Activated gamma-delta T cell treated with anti-CD3 and anti-CD28 coated beads, Interleukin-2, amount 50 U/mL, for 16 hours (primary cell): ENCODE measurements at places on chromosomes 16 and 17.

DNA sequence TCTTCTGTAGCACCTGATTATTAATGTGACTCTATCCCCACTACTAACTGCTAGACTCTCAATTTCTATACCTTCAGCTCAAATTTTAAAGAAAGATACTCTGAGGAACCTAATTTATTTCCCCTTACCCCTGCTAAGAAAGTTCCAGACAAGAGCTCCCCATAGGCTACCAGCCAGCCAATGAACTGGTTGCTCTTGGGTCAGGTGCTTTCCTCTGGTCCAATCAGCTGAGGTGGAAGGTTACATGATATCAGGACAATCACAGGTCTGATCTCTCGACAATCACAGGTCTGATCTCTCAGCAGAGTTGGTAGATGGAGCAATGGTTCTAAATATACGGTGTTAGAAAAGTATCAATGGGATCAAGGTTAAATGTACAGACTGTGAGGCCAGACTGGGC is 86.8 kb downstream of the AXIN2 start:
- no peak for DNase-seq

DNA sequence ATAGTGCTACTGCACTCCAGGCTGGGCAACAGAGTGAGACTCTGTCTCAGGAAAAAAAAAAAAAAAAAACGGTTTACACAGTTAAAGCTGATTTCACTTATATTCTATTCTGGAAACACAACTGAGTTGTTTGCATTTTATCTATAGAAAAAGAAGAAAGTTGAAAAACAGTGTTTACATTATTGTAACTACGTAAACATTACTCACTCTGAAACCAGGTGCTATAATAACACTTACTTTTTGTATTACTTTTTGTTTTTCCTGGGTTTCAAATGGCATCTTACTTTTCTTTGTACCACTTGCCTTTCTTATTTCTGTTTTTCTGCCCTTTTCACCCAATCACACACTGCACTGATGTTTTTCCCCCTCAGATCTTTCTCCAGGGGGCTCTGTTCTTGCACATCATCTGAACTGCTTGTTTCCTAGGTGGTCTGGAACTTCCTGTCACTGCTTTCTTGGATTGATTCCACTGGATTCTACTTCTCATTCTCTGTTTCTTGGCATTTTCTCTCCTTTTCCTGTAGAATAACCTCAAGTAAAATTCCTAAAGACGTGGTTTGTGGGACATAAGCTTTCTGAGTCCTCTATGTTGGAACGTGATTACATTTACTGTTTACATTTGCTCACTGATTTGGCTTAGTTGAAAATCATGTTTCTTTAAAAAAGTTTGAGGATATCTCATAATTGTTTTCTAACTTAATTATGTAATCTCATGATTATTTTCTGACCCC is 142.1 kb downstream of the HS3ST3B1 start:
- no peak for DNase-seq

GRCh38 chr16:67966549-67967182 is 1.8 kb downstream of the SLC12A4 start:
- no peak for DNase-seq

DNA sequence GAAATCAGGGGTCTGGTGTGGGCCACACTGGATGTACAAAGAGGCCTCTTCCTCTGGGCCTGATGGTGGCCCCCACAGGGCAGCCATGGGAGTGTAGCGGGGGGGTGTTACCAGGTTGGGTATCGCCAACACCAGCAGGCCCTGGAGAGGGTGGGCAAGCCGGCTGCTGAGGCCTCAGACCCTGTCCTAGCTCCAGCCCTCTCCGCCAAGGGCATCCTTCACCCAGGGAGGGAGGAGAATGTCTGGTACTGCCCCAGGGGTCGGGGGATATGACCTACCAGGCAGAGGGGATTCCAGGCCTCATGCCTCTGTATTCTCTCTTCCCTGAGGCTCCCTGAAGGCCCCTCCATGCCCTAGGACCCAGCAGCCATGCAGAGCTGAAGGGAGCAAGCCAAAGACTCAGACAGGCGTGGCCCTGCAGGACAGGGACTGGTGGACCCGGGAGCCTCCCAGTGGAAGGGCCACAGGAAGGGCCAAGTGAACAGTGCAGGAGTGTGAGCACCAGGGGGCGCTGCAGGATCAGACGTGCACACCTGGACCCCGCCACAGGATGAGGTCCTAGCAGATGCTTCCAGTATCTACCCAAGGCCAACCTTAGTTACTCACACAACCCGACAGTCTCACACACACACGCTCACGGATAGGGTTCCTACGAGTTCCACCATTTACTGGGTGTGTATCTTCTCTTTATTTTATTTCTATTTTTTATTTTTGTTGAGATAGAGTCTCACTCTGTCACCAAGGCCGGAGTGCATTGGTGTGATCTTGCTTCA is 10.9 kb upstream of the CES4A start:
- DNase-seq = peak; percentile 89

- DNase-seq = no peak
These were observed 665 bp upstream of the AKAP1 start for GRCh38 chr17:57084361-57084801.

DNA sequence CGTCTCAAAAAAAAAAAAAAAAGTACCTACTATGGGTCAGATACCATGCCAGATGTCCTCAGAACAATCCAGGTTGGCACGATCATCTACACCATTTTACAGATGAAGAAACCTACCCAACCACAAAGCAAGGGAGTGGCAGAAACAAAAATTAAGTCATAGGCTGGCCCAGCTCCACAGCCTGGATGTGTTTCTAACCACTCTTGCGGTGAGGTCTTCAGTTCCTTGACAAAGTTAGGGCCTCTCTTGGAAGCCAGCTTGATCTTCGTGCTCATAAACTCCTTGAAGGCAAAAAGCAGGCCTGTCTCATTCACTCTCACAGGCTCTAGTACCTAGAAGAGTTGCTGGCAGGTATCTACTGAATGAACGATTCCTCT is 6.2 kb downstream of the GGA2 start:
- no peak for DNase-seq

GRCh38 chr17:75289832-75290337 is 652 bp upstream of the SLC25A19 start:
- DNase-seq = peak; percentile 29

DNA sequence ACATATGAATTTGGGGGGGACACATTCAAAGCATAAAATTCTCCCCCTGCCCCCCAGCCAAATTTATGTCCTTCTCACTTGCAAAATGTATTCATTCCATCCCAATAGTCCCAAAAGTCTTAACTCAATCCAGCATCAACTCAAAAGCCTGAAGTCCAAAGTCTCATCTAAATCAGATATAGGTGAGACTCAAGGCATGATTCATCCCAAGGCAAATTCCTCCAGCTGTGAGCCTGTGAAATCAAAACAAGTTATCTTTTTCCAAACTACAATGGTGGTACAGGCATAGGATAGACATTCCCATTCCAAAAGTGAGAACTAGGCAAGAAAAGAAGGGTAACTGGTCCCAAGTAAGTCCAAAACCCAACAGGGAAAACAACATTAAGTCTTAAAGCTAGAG is 5.9 kb upstream of the GOSR2 start:
- no peak for DNase-seq

GRCh38 chr16:71792176-71792575 is 16.5 kb downstream of the AP1G1 start:
- no peak for DNase-seq

DNA sequence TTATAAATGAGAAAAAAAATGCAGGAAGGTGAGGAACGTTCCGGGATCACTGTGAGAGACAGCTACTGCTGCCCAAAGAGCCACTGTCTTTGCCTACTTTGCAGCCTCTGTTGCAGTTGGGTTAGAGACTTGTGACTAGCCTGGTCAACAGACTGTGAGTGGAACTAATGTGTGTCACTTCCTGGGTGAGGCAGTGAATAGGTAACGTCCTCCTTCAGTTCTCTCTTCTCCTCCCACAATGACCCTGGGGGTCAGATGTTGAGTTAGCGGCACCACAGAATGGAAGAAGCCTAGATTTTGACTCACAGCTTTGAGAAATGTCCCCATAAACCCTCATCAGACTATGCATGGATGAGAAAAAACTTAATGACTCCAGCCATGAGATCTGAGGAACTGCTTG is 5.2 kb downstream of the C16orf46 start:
- DNase-seq = no peak

DNA sequence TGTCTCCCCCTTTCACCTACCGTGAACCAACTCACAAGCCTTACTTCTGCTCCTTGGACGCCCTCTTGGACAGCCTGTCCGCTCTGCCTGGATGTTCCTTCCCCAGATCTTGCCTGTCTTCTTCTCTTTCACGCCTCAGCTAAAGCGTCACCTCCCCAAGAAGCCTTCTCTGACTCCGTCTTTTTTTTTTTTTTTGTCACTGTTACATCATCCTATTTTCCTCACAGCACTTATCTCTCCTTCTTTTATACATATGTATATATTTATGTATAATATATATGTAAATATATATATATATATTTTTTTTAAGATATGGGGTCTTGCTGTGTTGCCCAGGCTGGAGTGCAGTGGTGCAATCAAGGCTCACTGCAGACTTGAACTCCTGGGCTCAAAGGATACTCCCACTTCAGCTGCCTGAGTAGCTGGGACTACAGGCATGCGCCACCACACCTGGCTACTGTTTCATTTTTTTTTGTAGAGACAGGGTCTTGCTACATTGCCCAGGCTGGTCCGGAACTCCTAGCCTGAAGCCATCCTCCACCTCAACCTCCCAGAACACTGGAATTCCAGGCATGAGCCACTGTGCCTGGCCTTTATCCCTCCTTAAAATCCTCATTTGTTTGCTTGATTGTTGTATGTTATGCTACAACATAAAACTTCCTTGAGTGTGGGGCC is 16.5 kb upstream of the AKTIP start:
- DNase-seq = no peak

DNA sequence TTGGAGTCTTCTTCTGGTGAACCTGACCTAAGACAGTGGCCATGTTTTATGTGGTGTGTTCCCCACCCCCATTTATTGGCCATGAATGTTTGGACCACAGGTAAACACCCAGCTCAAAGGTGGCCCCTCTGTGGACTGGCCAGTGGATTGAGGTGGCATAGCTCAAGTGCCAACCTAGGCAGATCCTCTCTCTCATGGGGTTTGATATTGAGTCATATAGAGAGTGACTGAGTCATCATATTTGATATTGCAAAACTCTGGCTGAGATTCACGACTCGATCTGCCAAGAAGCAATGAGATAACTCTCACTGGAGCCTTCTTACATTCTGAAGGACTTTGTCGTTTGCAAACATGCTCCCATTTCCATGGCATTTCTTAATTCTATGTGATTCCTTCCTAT is 10.5 kb upstream of the TEKT3 start:
- DNase-seq = no peak

GRCh38 chr17:14337596-14338079 is 36.8 kb downstream of the HS3ST3B1 start:
- DNase-seq = peak; percentile 7

DNA sequence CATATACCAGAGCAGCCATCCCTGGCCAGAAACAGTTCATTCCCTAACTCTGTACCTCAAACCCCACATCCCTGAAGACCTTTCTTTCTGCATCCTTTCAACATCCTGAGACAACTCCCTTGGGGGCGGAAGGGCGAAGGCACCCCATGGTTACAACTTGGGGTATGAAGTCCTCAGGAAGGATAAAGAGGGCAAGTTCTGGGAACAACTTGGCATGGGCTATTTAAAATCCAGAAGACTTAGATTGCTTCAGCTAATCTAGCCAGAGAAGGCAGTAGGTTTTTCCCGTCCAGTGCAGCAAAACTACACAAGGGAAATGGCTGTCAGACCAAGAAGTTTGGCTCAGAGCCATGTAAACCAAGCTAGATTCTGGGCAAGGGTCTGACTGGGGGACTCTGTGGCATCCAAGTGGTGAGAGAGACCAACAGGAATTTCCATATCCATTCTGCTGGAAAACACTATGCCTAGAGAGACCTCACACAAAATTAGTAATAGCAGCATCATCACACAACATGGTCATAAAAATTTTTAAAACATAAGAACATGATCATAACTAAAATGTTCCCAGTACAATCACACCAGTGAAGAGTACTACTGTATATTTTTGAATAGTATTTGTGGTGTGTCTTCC is 113.2 kb downstream of the CDYL2 start:
- DNase-seq = no peak

GRCh38 chr17:58242171-58242784 is 3.9 kb downstream of the LPO start:
- no peak for DNase-seq

GRCh38 chr17:57234061-57234738 is 22.1 kb upstream of the MSI2 start:
- no peak for DNase-seq

GRCh38 chr17:10614536-10615155 is 42.5 kb downstream of the MYH3 start:
- DNase-seq = no peak

- DNase-seq = no peak
These were observed 264.2 kb upstream of the ZFHX3 start for GRCh38 chr16:73311857-73312723.

GRCh38 chr17:75812096-75813013 is 27.7 kb downstream of the UNK start:
- DNase-seq = no peak

GRCh38 chr17:32964541-32964940 is 27.1 kb upstream of the SPACA3 start:
- no peak for DNase-seq

- no peak for DNase-seq
These were observed at the start of gene SCARF1 for GRCh38 chr17:1645207-1646171. SCARF1 (minus strand) TSS chr17:1645732; CDS start chr17:1645697, 35 bp downstream.

- no peak for DNase-seq
These were observed 119.8 kb downstream of the HIC1 start for GRCh38 chr17:2174468-2175293.

- no peak for DNase-seq
These were observed 9.0 kb downstream of the KRTAP9-7 start for GRCh38 chr17:41284546-41284945.

GRCh38 chr17:17739388-17740066 is 58.3 kb downstream of the RAI1 start:
- DNase-seq = no peak

DNA sequence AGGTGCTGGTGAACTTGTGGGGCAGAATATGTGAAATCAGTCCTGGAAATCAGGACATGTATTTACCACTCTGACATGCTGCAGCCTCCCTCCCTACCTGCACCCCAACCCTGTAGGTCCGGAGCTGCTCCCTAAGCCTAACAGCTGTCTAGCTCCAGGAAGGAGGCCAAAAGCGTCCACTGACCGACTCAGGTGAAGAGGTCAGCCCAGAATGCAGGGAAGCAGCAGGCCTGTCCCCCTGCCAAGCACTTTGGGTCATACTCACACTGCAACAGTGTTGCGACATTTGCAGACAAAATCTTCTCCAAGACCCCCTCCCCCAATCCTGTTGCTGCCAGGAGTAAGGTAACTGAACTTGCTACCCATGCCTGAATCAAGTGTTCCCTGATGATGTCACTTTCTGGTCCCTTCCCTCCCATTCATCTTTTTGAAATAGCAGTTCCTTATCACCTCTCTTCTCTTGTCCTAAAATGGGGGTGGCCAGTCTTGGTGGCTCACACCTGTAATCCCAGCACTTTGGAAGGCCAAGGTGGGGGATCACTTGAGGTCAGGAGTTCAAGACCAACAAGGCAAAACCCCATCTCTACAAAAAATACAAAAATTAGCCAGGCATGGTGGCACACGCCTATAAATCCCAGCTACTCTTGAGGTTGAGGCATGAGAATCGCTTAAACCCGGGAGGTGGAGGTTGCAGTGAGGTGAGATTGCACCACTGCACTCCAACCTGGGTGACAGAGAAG is 1.3 kb upstream of the ACLY start:
- DNase-seq = no peak
